Osteoblast (primary cell): ENCODE measurements at places on chromosomes 6 and 20.
A peak's percentile ranks its signal among the peaks of the same experiment; 100 is the strongest.

- H3K4me3 ChIP-seq = no peak overlapping the region
- H3K36me3 ChIP-seq = no peaks in the 10 kb centered on the region
- H3K27me3 ChIP-seq = peaks cover 6% of the 10 kb centered on the region
- H3K27ac ChIP-seq = no peak overlapping the region
These were observed 6.9 kb downstream of the ENPP3 start for GRCh38 chr6:131643855-131644460.

GRCh38 chr20:46893877-46894578 lies 615 bp upstream of the EYA2 start:
- peak; percentile 52 for DNase-seq
- H3K4me1 ChIP-seq = no peaks in the 10 kb centered on the region
- no peaks in the 10 kb centered on the region for H3K36me3 ChIP-seq
- peak overlapping the region; percentile 55 for H3K4me3 ChIP-seq
- no peak overlapping the region for H3K27ac ChIP-seq

DNA sequence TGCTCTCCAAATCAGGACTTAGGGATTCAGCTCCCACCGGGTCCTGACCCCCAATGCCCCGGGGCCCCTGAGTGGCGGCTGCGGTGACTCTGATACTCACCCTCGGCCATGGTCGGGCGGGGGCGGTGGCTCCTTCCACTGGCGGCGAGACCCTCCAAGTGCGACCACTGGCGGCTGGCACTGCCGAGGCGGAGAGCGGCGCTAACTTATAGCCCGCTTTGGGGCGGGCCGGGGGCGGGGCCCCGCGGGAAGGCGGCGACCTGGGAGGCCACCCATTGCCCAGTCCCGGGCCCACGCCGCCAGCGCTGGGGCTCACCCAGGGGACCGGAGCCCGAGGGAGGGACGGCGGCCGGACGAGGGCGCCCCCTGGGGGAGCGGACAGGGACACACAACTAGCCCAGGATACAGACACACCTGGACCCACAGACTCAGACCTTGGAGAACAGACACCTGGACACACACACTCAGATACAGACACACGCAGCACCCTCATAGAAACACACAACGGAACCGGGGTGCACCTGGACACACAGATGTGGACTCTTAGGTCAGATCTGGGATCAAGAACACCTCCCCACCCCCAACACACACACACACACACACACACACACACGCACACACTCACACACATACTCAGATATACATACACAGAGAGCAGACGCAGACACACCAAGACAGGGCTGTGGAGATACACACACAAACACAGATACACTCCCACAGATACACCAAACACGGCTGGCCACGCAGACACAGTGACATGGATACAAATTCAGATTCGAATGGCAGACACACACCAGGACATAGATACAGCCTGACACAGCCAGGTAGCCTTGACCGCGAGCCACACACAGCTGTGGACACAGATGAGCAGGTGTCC lies at the start of gene TGM2:
TSS of gene TGM2 (minus strand) at position 182 of the 877 bp plus-strand sequence. CDS start at position 110, 72 bp downstream.
- DNase-seq = peak; percentile 93
- H3K27me3 ChIP-seq = no peaks in the 10 kb centered on the region
- H3K4me3 ChIP-seq = peak within 1 kb of the TSS; percentile 77
- peak within 1 kb of the TSS; percentile 92 for H3K27ac ChIP-seq

- no peak overlapping the region for H3K27ac ChIP-seq
- H3K4me3 ChIP-seq = no peak overlapping the region
- DNase-seq = no peak
- H3K4me1 ChIP-seq = no peaks in the 10 kb centered on the region
- H3K27me3 ChIP-seq = no peaks in the 10 kb centered on the region
These were observed 65.6 kb downstream of the C6orf118 start for GRCh38 chr6:165243801-165244200.

DNA sequence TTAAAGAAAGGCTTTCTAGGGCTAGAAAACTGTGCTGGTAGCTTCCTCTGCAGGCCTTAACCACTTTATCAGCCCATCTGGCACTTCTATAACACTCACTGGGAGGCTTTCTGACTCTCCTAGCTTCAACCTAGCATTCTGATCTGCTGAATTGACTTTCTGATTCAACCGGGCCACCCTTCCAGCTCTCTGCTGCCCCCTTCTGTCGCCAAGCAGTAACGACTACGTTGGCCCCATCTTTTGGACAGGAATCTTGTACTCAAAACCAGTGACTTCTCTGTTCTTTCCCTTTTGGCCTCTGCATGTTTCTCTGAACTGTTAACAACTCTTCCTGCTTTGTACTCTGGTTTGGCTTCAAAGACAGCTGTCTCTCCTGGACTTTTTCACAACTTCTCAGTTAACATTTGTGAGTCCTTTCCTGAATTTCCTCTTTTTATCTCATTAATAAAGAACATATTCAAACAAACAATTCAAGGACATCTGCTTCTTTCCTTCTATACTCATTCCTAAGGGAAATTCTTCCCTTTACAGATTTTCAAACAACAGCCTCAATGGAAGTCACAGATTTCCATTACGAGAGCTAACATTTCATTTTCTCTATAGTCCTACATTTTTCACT lies 43.9 kb upstream of the FAM135A start:
- H3K27ac ChIP-seq = no peak overlapping the region
- peaks cover 37% of the 10 kb centered on the region for H3K27me3 ChIP-seq
- peak; percentile 58 for DNase-seq
- H3K4me3 ChIP-seq = no peak overlapping the region

GRCh38 chr6:49087369-49087768 lies 375.7 kb downstream of the MMUT start:
- no peaks in the 10 kb centered on the region for H3K27me3 ChIP-seq
- H3K4me3 ChIP-seq = no peak overlapping the region
- H3K27ac ChIP-seq = no peak overlapping the region
- peak; percentile 41 for DNase-seq

GRCh38 chr6:21360336-21360735 lies 233.2 kb upstream of the SOX4 start:
- H3K4me1 ChIP-seq = no peaks in the 10 kb centered on the region
- no peak for DNase-seq
- no peak overlapping the region for H3K4me3 ChIP-seq
- no peaks in the 10 kb centered on the region for H3K27me3 ChIP-seq
- H3K27ac ChIP-seq = no peak overlapping the region

DNA sequence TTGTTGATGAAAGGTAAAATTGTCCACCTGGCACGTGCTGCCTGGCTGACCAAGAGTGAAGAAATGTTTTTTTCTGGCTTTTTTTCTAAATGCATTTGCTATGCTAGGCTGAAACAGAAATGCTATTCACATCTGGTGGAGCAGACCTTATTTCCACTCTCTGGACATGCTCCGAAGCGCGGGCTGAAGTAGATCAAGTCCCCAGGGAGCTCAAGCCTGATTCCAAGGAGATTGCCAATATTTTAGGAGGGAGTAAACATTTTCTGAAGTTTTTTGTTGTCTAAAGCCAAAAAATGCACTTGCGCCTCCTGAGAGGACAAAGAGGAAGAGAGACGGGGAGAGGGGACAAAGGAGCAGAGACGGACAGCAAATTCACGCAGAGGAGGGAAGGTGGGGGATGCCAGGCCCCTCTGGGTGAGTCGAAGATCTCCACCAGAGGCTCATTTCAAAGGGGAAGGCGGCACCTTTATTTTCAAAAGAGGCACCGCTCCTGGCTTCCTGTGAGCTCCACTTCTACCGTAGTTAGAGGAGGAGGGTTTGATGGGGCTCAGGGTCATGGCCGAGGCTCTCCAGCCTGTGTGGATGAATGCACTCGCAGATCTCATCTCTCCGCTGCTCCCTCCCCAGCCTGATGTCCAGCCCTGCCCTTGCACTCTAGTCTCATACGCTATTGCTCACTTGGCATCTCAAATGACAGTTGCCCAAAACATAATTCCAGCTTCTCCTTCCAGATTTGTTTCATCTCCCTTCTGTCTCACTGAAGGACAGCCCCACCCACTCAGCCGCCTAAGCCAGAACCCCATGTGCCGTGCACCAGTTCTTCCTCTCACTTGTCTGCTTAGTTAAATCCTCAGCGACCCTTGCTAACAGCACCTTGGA lies 23.1 kb upstream of the SMOC2 start:
- no peak for DNase-seq
- no peaks in the 10 kb centered on the region for H3K27me3 ChIP-seq
- H3K27ac ChIP-seq = no peak overlapping the region
- no peaks in the 10 kb centered on the region for H3K4me1 ChIP-seq
- no peaks in the 10 kb centered on the region for H3K36me3 ChIP-seq

- H3K4me1 ChIP-seq = no peaks in the 10 kb centered on the region
- no peak for DNase-seq
- H3K4me3 ChIP-seq = no peak overlapping the region
- H3K36me3 ChIP-seq = no peaks in the 10 kb centered on the region
- H3K27me3 ChIP-seq = no peaks in the 10 kb centered on the region
These were observed 20.0 kb downstream of the KHDRBS2 start for GRCh38 chr6:62265906-62266525.

DNA sequence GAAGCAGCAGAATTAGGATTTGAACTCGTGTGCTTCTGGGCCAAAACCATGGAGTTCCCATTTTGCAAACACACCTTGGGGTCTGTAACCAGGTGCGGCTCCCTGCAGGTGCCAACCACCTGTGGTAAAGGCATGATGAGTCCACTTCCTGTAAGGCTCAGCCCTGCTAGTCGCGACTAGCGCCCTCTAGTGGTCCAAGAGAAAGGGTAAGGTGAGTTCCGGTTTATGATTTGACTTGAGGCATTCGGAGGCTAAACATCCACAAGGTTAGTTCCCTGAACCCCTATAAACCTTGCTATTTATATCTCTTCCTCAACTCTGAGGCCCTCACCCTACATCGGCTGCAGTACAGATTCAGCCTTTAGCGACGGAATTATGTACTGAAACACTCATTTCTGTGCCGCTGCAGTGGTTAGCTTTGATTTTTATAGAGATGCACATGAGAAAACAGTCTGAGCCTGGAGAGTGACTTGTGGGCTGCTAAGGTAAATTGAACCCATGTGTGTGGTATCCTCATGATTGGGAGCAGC lies 173.4 kb downstream of the PLCB1 start:
- no peaks in the 10 kb centered on the region for H3K36me3 ChIP-seq
- DNase-seq = no peak
- H3K4me3 ChIP-seq = no peak overlapping the region
- no peaks in the 10 kb centered on the region for H3K27me3 ChIP-seq
- H3K27ac ChIP-seq = no peak overlapping the region

DNA sequence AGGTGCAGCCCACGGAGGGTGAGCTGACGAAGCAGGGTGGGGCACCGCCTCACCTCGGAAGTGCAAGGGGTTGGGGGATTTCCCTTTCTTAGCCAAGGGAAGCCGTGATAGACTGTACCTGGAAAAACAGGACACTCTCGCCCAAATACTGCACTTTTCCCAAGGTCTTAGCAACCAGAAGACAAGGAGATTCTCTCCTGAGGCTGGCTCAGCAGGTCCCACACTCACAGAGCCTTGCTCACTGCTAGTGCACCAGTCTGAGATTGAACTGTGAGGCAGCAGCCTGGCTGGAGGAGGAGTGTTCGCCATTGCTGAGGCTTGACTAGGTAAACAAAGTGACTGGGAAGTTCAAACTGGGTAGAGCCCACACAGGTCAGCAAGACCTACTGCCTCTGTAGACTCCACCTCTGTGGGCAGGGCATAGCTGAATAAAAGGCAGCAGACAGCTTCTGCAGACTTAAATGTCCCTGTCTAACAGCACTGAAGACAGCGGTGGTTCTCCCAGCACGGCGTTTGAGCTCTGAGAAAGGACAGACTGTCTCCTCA lies 28.0 kb downstream of the SYNE1 start:
- no peak overlapping the region for H3K27ac ChIP-seq
- H3K4me3 ChIP-seq = no peak overlapping the region
- no peak for DNase-seq
- H3K4me1 ChIP-seq = no peaks in the 10 kb centered on the region
- no peaks in the 10 kb centered on the region for H3K27me3 ChIP-seq

DNA sequence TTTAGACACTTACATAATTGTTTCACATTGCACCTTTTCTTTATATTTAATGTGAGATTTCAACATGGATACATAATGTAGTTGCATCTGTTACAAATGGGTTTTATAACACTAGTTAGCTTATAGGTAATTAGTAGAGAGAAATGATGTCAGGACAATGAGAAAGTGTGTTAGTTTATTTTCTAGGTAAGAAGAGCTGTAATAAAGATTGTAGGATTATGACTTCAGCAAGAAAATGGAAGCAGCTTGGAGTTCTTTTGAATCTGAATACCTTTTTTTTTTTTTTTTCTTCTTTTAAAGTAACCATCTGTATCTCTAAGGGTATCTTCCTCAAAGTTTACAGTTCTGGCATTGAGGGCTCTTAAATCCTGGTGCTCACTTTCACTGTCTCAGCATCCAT lies 35.3 kb downstream of the CD2AP start:
- H3K4me1 ChIP-seq = no peaks in the 10 kb centered on the region
- no peak for DNase-seq
- H3K4me3 ChIP-seq = no peak overlapping the region

- no peak overlapping the region for H3K4me3 ChIP-seq
- no peak for DNase-seq
- peaks cover 4% of the 10 kb centered on the region for H3K27me3 ChIP-seq
- peaks cover 8% of the 10 kb centered on the region for H3K4me1 ChIP-seq
These were observed 28.6 kb downstream of the NOL4L start for GRCh38 chr20:32556312-32557184.
